ENCODE measurements at places on chromosomes 12 and 14.

DNA sequence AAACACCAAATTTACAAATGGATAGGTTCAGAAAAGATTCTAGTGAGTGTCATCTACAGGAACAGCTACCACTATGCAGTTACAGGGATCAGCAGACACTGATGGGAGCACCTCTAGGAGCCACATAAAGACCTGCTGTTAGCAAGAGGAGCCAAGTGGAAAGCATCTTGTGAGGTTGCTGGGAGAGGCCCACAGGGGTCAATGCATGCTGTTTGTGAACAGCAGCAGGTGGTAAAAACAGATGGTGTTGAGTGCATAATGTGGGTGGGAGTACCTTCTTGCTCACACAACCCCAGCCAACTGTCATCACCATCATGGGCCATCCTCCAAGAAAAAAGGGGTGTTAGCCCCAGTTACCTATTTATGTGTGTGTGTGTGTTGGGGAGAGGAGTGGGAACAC lies 215.2 kb upstream of the SSTR1 start:
- no peak for DNase-seq

DNA sequence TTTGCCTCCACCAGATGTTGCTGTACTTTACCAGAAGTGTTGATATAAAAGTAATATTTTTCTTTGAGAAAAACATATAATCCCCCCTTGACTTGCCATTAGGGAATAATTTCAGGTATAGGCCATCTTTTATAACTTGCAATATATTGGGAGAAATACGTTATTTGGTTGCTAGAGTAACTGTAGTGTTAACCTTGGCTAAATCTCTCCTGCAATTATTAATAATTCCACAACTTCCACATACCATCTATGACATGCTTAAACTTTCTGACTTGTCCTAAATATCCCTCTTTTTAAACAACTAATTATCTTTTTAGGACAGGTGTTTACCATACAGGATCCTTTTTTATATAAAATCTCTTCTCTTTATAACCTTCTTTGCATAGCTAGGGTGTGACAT lies 1048.2 kb downstream of the SLC16A7 start:
- no peak for DNase-seq

GRCh38 chr12:54958048-54958658 lies 26.4 kb downstream of the TESPA1 start:
- DNase-seq: peak; percentile 77

DNA sequence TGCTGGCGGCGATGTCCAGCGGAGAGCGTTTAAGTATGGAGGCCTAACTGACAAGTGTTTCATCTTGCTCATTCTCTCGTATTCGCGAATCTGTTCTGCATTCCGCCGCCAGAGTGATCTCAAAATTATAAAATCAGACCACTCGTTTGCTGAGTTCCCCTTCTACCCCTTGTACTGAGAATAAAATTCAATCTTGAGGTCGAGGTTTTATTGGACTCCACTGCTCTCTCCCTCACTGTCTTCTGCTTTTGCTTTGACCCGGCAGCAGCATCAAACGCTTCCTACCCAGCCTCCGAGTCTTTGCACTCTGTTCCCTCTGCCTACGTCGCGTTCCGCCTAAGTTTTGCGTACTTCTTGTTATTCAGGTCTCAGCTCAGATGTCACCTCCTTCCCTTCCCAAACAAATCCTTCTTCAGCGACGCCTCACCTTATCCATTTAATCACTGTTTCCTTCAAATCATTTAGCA lies 462 bp downstream of the KNTC1 start:
- DNase-seq: peak; percentile 44

DNA sequence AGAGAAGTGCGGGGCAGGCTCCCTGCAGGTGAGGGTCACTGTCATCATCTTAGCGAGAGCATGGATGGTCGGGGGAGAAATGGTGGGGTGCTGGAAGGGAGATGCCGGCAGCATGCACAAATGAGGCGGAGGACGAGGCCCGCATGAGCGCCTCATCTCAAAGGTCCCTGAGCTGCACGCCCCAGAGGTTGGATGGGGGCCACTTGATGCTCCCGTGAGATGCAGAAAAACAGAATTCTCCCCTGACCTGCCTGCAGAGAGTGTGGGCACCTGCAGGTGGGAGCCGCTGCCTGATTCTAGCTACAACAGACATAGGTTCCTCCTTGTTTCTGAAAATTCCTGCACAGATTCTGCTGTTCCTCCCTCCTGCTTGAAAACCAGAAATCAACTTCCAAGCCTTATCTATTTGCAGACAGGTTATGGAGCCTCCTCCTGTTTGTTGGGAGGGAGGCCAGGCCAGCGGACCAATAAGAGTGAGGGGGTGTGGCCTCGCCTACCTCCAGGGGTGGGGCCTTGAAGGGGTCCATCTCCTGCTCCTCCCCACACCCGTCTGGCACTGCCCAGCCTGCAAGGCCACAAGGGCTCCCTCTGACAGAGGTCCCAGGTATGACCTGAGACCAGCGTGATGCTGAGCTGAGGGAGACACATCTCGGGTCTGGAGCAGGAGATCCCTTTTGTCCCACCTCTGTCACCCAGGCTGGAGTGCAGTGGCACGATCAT lies 67.2 kb downstream of the KDM2B start:
- DNase-seq: peak; percentile 17

DNA sequence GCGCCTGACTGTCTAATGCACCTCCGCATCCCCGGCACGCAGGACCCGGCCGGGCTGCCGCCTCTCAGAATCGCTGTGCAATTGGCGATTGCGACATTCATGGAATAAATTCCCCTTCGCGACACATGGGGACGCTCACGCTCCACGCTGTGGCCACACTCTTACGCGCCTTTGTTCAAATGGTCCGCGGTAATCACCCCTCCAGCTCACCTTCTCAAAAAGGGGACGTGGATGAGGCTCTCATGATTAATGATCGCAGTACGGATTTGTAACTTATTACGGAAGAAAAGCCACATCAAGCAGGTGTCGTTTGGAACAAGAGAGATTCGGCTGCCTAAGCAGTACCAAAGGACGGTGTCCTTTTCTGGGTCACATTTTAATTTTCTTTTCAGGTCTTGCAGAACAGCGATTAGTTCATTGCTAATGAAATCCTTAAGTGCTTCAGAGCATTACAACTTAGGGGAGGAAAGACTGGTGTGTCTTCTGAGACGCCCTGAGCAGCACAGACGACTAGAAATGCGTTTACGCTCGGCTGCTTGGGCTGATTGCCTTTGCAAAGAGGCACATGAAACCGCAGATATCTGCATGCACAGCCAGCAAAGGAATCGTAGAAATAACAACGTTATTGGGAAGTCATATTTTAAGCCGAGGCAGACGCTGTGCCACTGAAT lies 37.3 kb upstream of the ADGRD1 start:
- DNase-seq: peak; percentile 29

GRCh38 chr14:92675421-92675820 lies 73.0 kb downstream of the LGMN start:
- no peak for DNase-seq

- no peak for DNase-seq
Measured at GRCh38 chr12:64729909-64730587, 29.2 kb downstream of the GNS start.

DNA sequence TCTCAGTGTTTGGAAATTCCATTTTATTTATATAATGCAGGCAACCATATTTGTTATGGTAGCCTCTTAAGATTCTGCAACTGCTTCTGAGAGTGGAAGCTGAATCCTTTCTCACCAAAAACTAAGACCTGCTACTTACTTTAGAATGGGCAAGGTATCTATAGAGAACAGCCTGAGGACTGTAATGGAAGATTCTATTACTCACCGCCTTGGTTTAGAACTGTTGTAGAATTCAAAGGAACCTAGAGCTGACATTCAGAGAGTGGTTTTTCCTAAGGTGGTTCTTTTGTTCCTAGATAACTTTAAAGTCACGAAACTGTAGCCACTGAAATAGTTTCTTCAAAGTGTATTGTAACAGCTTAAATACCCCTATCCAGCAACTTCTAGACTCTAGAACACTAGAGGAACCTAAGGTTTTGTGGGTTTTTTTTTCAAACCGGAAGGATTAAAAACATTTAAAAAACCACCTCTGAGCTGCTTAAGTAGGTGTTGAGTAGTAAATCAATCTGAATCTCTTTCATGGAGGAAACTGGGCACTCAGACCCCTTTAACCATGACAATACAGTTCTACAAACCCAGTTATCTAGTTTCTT lies 4.2 kb downstream of the TDP1 start:
- DNase-seq: peak; percentile 29

- DNase-seq: peak; percentile 90
Measured at GRCh38 chr12:9741726-9742125, 8.8 kb upstream of the CLECL1 start.

GRCh38 chr12:51320695-51321320 lies 3.2 kb downstream of the BIN2 start:
- DNase-seq: no peak

DNA sequence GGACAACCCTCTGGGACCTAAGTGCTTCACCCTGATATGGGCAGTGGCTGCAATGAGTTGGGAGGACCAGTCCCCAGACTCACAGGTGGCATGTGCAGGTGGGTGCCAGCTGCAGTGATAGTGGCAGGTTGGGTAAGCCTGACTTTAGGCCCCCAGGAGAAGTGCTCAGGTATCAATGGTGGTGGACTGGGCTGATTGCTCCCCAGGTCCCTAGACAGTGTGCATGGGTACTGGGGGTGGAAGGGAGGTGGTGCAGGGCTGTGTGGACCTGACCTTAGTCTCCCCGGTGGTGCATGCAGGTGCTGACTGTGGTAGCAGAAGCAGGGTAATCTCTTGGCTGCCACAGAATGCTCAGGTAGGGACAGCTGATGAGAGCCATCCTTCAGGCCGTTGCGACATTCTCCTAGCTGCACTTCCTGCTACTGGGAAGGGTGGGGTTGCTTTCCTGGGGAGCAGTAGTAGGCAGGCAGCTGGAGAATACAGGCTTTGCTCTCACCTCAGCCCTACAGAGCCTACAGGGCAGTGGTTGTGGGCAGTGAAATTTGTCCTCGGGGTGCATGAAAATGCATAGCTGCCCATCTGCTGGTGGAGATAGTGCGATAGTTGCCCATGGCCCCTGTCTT lies 33.3 kb upstream of the CCND2 start:
- DNase-seq: no peak

GRCh38 chr12:122961531-122962329 lies 4.5 kb downstream of the ABCB9 start:
- no peak for DNase-seq

GRCh38 chr12:101967506-101967905 lies 90.1 kb downstream of the DRAM1 start:
- DNase-seq: peak; percentile 0

GRCh38 chr12:31006416-31007152 lies 67.1 kb upstream of the DDX11 start:
- DNase-seq: no peak

GRCh38 chr14:31827325-31827724 lies 249.8 kb upstream of the ARHGAP5 start:
- DNase-seq: no peak

GRCh38 chr12:93361151-93361919 lies 16.4 kb upstream of the NUDT4 start:
- DNase-seq: no peak

DNA sequence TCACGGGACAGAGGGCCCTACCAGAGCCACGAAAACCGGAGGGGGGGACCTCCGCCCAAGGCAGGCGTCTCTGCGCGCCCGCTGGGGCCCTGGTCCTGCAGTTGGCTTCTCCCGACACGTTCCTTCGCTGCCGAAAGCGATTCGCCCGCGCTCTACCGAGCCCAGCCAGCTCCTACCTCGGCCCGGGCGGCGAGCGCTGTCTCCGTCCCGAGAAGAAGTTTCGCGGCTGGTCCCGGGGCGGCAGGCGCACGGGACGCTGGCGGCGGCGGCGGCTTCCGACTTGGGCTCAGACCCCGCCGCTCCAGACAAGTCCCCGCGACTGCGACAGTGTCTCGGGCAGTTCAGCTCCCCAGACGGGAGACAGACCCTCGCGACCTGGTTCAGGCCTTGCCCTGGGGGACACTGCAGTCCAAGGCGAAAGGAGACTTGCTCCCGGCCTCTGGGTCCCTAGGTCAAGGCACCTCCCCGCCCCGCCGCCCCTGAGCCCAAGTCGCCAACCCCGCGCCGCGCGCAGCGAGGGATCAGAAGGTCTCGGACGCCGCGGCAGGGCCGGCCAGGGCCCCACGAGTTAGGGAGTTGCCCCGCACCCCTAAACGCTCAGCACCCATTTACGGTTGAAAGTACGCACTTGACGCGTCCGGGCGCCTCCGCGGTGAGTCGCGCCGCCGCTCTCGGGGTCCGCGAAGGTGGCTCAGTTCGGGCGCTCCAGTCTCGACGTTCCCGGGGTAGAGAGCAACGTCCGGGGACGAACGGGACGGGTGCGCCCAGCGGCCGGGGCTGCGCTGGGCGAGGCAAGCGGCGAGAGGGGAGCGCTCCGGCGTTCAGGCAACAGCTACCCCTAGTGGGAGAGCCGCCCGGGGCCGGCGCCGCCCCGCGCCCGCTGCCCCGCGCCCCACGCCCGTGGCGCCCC lies 1.4 kb upstream of the DIO3 start:
- DNase-seq: no peak

DNA sequence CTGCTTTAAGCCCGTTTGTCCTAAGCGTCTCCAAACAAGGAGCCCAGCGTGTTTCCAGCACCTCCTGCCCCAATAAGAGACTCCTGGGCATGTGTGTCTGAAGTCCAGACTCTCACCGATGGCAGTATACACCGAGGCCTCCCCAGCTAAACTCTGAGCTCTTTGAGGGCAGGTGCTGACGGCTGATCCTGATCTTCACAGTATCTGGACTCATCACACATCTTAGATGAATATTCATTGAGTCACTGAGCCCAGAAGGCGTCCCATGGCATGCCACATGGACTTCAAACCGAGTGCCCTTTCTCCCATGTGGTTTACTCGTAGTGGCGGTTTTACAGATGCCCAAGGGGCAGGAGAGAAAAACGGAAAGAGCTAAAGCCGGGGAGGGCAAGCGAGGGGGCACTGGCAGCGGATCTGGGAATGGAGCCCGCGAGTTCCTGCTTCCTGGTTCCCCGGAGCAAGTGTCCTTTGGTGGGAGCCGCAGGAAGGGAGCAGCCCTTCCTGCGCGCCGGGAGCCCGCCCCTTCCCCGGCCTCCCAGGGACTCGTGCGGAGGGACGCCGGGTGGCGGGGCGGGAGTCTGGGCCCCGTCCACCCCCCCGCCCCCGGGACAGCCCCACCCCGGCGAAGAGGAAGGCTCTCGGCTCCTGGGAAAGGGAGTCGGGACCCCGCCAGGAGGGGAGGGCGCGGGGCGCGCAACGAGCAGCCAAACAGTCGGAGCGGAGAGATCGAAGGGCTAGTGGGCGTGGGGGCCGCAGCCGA lies 585 bp upstream of the TEAD4 start:
- no peak for DNase-seq

- DNase-seq: no peak
Measured at GRCh38 chr14:64281805-64282204, 12.4 kb downstream of the ESR2 start.

Measured in CD4-positive, alpha-beta T cell treated with Interferon alpha-2 for 1 hour (primary cell).